HFFc6 (cell line): ENCODE measurements at places on chromosomes 6 and 20. TPM values are rescaled to one million over a fixed set of nuclear protein-coding genes. Genes with fewer than 3 reads are reported as not detected.

The DEF6 gene
- 3.5 to 4.8 TPM (median 4.2 TPM) in 3 replicates for total RNA-seq

GRCh38 chr20:38143646-38144554 lies 21.2 kb downstream of the TGM2 start:
- DNase-seq = peak; percentile 91
- H3K4me3 ChIP-seq = peak overlapping the region; percentile 54
- H3K4me1 ChIP-seq = peaks cover 53% of the 10 kb centered on the region
- H3K27me3 ChIP-seq = peaks cover 2% of the 10 kb centered on the region

DNA sequence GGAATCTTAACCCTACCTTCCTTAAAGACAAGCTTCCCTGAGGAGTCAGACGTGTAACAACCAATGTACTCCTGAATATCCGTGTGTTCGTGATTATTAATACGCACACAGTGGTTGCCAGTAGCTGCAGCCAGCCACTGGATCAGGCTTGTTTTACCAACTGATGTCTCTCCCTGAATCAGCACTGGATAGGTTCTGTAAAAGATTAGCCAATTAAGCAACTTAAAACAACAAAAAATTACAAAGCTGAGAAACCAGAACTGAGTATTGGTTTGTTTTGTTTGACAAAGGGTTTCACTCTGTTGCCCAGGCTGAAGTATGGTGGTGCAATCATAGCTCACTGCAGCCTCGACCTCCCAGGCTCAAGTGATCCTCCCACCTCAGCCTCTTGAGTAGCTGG lies 69.3 kb downstream of the MDN1 start:
- H3K27me3 ChIP-seq = no peaks in the 10 kb centered on the region
- H3K4me1 ChIP-seq = no peaks in the 10 kb centered on the region
- H3K27ac ChIP-seq = no peak overlapping the region
- no peak overlapping the region for H3K4me3 ChIP-seq
- no peak for DNase-seq
- peaks cover 26% of the 10 kb centered on the region for H3K36me3 ChIP-seq

GRCh38 chr6:119612911-119613381 lies 263.4 kb upstream of the MAN1A1 start:
- H3K36me3 ChIP-seq = no peaks in the 10 kb centered on the region
- no peaks in the 10 kb centered on the region for H3K27me3 ChIP-seq
- H3K27ac ChIP-seq = no peak overlapping the region
- H3K4me1 ChIP-seq = peaks cover 13% of the 10 kb centered on the region; the same call in 1 of the 2 replicates

- 0 out of 2 replicates have a peak, but pooled peaks cover 4% of the 10 kb centered on the region for H3K36me3 ChIP-seq
- peak; percentile 7 for DNase-seq
- H3K27me3 ChIP-seq = peaks cover 2% of the 10 kb centered on the region; the same call in 1 of the 2 replicates
- H3K4me1 ChIP-seq = peaks cover 11% of the 10 kb centered on the region
Observed at GRCh38 chr6:82415820-82416219, 52.2 kb downstream of the TPBG start.

The TCP11 gene
- 0.35 to 0.60 TPM (median 0.36 TPM) in 3 replicates for total RNA-seq

GRCh38 chr20:21632735-21633053 lies 72.8 kb upstream of the PAX1 start:
- DNase-seq = no peak
- no peaks in the 10 kb centered on the region for H3K27me3 ChIP-seq
- no peaks in the 10 kb centered on the region; the same call in 1 of the 2 replicates for H3K36me3 ChIP-seq
- no peak overlapping the region for H3K27ac ChIP-seq

DNA sequence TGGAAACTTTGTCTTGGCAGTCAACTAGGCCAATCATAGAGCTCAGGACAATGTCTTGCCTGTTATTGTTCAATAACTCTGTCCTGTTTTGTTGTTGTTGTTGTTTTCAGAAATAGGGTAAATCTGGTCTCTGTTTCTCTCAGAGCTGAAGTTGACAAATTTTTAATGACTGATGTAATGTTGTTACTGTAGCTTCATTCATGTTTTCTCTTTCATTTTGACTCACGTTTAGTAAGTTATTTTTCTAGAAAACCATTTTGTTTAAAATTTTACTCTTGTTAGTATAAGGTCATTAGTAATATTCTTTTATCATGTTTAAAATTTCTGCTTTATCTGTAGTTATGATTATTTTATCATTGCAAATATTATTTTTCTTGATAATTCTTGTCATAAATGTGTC lies 51.6 kb upstream of the GRIK2 start:
- peaks cover 1% of the 10 kb centered on the region for H3K27me3 ChIP-seq
- no peaks in the 10 kb centered on the region for H3K4me1 ChIP-seq
